ELF-1 (cell line): ENCODE measurements at places on chromosomes 4 and X.

- DNase-seq = no peak
Observed at GRCh38 chrX:69324851-69325250, 159.6 kb upstream of the PJA1 start.

DNA sequence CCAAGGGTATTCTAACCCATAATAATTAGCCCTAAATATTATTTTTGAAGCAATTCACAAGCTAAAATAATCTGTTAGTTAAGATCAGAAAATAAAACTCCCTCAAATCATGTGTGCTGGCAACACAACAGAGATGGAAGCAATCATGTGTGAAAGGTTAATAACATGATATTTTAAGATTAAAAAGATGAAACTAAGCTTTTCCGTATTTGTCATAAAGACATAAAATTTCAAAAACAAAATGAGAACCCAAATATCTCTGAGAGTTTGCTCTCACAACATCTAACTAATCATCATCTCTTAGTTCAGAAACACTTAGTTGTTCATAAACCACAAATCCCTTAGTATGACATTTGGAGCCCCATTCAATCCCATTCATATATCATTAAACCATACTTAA, 749.1 kb downstream of the CCSER1 start:
- DNase-seq = no peak

- DNase-seq = no peak
Observed at GRCh38 chr4:161555689-161556660, 607.8 kb downstream of the FSTL5 start.

DNA sequence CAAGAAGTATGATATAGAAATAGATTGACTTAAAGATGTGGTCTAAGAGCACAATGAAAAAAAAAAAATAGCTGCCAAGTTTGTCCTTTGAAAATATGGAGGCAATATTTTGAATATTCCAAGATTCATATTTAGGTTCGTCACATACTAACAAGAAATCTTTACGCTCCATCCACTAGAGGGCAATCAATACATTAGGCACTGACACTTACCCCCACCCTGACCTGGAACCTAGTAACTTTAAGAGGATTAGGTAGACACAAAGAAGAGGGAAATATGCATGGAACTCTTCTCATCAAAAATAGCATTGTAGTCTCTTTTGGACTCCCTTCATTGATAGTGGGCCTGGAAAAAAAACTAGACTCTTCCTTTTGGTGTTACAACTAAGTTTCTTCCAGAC, 1108.1 kb downstream of the PCDH19 start:
- DNase-seq = peak; percentile 6

DNA sequence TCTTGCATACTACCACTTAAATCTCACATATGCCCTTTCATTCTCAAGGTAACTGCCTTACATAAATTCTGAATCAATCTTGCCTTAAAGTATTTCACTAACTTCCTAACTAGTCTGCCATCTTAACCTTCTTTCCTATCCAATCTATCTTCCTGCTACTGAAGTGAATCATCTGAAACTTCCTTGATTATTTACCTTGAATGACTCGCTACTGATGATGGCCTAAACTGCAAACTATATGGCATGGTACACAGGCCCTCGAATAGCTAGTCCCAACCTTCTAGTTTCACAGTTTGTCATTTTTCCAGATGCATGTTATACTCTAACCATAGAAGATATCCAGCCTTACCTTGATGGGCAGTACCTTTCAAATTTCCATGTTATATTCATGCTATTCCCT, 19.9 kb downstream of the PHKA1 start:
- DNase-seq = no peak

- DNase-seq = no peak
Observed at GRCh38 chr4:164221631-164222030, 532.3 kb upstream of the SMIM31 start.

DNA sequence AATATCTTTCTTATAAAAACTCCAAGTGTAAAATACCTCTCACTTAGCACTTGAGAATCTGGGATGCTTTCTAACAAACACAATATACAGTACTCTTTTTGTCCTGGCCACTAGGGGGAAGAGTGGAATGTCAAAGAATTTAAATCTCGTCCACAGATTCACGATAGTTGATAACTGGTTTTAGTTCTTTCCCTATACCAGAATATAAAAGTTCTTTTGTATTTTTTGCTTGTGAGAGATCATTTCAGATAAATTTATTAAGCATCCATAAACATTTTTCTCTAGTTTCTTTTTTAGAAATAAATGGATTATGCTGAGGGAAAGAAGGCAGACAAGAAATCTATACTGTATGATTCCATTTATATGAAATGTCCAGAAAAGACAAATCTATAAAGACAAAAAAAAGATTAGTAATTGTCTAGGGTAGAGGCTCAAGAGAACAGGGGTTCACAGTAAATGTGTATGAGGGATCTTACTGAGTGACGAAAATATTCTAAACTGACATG, 50.4 kb downstream of the MGARP start:
- DNase-seq = no peak

DNA sequence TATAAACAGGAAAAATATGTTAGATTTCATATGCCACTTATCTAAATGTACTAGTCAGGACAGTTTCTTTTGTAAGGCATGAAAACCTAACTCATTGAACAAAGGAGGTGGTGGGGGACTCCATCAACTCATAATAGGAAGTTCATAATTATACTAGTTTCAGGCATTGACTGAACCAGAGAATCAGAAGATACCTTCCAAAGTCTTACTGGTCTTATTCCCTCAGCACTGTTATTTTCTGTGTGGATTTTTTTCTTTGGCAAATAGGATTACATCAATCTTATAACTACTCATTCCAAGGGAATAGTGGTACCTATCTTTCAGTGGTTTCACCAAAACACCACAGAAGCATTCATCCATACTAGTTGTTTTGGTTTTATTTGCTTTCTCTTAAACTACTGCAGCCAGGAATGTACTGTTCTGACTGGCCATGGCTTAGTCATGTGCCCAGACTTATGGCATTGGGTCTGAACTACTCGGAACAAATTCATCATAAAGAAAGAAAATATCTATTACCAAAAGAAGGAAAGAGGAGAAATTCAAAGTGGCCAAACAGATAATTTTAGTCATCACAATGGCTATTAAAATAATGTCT, 273.9 kb downstream of the ARAP2 start:
- DNase-seq = no peak

DNA sequence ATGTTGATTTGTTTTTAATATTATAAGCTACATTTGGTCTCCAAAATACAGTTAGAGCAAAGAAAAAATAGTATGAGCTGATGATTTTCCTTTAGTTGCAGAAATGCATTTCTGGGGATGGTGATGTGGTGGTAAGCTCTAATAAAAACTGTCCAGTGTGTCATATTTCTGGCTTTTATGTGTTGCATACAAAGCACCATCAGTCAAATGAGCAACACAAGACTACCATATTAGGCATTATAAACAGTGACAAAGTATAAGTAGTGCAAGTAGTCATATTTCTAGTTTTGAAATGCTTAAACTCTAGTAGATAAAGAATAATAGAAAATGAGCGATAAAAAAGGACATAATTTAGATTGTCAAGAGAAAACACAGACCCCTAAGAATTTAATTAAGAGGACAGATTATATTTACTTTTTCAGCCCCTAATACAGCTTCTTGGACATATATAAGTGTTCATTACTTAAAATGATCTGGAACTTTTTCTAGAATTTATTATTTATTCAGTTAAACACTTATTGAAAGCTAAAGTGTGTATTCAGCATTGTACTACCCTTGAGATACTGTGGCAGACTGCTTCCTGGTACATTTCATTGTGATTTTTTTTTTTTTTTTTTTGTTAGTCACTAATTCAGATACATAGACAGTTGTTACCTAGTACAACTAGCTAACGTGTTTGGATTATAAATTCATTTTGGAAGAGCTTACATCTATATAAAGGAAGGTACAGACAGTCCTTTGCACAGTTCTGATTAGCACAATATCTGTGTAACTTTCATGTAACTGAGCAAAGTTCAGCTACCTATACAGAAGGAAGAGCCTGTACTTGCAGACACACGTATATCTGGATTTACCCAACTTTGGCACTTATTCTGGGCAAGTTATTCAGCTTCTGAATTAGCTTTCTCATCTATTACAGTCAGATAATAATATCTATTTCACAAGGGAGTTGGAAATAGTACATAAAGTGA, 22.3 kb downstream of the RAP1GDS1 start:
- DNase-seq = no peak

- no peak for DNase-seq
Observed at GRCh38 chrX:95718746-95719145, 965.9 kb upstream of the DIAPH2 start.

- no peak for DNase-seq
Observed at GRCh38 chr4:83894831-83895230, 358.9 kb downstream of the GPAT3 start.

DNA sequence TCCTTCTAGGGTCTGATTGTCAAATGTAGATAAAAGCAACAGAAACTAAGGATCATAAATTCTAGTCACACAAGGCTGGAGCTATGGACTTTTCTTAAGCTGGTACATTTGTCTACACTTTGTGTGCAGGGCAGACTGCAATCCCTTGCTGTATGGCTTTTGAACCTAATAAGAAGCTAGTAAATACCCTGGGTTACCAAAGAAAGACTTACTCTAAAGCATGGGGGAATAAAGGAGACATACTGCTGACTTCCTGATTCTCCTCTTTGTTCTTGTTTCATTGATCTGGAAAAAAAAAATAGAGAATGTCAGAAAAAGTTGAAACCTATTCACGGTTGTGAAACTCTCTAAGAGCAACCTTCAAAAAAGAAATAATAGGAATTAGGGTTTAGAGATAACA, 216.6 kb upstream of the TLL1 start:
- DNase-seq = no peak

- DNase-seq = no peak
Observed at GRCh38 chrX:107560980-107561379, 67.3 kb upstream of the PRPS1 start.

GRCh38 chr4:134740290-134740689, 538.7 kb upstream of the PABPC4L start:
- no peak for DNase-seq

- peak; percentile 86 for DNase-seq
Observed at GRCh38 chr4:153790962-153791551, 2.2 kb upstream of the SFRP2 start.

DNA sequence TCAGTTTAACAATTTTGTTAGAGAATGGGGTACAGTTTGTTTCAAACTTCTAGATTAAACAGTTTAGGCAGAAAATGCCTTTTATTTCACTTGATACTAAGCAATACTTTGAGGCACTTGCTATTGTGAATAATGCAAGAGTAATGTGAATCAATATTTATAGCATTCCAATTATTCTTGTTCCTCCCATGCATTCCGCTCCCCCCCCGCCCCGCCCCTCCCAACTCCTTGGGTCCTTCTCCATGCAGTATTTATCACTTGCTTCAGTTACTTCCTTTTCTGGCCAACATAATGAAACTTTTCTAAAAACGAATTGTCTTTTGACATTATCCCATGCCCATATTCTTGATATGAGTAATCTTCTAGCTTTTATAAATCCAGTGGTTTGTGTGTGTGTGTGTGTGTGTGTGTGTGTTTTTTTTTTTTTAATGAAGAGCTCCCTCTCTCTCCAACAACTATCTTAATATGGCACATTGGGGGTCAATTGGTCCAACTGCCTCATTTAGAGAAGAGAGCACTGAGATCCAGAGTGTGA, 1.6 kb downstream of the BANK1 start:
- no peak for DNase-seq

GRCh38 chrX:112910418-112910817, 69.8 kb upstream of the AMOT start:
- DNase-seq = no peak

DNA sequence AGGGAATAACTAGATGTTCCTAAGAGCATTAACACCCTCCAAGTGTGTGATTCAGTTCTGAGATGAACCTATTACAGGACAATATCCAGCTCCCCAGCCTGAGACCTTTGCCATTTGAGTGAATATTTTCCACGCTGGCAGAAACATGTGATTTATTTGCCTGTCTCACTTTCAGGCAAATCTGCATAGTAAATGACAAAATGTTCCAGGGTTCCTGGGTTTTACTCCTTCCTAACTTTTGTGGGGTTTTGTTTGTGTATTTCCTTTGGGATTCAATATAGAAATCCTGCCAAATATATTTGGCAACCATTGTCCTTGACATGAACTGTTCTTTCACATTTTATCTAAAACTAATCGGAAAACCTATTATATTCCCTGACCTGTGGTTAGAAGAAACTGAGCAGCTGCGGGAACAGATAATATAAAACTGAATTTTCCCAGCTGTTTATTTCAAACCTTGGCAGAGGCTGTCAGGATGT, 12.5 kb downstream of the F8 start:
- no peak for DNase-seq

GRCh38 chr4:88091378-88091777, 67.1 kb downstream of the ABCG2 start:
- DNase-seq = no peak

GRCh38 chr4:4271912-4272311, 18.0 kb downstream of the LYAR start:
- peak; percentile 17 for DNase-seq

DNA sequence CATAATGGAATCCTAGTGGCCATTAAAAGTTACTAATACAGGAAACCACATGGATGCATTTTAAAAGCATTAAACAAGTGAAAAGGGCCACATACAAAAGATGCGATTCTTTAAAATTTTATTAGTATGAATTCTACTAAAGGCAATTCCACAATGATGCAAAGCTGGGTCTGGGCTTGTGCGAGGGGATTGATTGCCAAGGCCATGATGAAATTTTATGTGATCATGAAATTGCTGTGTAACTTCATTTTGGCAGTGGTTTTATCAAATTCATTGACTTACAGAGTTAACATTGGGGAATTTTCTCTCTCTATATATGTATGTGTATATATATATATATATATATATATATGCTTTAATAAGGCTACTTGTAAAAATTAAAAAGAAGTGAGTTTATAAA, 1142.5 kb upstream of the IGFBP7 start:
- DNase-seq = no peak

- no peak for DNase-seq
Observed at GRCh38 chr4:35106091-35106734, 1138.1 kb downstream of the ARAP2 start.

DNA sequence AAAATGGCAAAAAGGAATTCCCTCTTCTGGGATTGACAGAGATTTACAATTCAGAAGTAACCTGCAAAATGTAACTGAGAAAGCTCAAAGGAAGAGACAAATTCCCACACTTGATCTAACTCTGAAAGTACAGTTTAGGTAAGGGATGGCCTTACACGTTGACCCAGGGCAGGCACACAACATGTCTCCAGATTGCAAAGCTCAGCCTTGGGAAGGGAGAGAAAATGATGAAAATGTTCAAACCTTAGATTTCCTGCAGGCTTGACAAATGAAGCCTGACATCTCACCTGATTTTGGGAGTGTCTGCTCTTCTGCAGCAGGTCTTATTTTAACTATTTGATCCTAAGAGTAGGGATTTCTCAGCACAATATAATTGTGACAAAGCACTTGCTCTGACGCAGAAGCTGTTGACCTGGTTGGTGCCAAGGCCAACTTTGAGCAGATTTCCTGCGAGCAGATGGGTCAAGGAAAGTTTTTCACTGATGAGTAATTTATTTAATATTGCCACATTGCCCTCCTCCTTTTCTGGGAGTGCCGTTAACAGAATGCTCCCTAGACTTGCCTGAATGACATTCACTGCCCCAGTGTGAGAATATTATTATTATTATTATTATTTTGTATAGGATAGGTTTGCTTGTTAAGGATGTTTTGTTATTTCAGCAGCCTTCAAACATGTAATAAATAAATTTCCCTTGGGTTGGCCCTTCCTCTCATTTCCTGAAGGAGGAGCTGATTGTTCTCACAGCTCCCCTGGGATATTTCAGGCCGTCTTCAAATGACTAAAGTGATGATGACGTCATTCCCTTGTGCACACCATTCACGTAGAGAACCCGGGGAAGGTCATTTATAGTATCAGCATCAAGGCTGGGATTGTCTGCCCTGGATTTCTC, 157.1 kb downstream of the VEGFC start:
- DNase-seq = no peak
